NCI-H774 (cell line): ENCODE measurements at places on chromosomes 5 and 9.

DNA sequence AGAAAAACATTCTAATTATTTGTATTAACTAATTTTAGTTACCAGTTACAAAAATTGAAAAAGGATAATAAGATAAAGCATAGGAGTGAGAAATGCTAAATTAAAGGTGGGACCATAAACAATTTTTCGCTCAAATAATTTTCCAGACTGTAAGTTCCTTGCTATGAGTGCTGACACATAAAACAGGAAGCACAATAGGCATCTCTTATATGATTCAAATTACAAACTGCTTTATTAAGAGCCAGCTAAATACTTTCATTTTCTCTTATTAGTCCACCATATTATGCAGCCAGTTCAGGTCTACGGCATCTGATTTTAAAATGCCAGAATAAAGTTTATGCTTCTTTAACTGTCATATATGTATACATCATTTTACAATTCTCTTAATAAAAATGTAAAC lies 4.4 kb downstream of the RC3H2 start:
- no peak for DNase-seq

GRCh38 chr9:86838519-86839497 lies 108.5 kb downstream of the GAS1 start:
- no peak for DNase-seq

GRCh38 chr9:85941966-85942912 lies 1.3 kb downstream of the NAA35 start:
- no peak for DNase-seq

DNA sequence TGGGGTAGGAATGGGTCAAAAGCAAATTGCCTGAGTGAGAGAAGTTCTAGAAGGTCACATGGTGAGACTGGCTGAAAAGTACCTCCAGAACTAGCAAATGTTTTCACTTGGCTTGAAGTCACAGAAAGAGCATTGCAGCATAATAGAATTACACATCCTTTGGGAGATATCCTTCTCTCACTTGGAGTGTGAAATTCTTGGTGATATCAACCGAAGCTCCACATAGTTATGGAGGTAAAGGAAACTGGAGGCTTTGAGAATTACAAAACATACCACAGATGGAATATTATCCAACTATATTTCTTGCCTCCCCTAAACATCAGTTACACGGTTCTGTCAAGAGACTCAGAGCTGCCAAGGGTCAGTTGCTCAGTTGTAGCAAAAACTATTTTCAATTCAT lies 182.4 kb downstream of the SEMA5A start:
- DNase-seq, result no peak

GRCh38 chr5:124996023-124996763 lies 249.8 kb upstream of the ZNF608 start:
- DNase-seq, result no peak

DNA sequence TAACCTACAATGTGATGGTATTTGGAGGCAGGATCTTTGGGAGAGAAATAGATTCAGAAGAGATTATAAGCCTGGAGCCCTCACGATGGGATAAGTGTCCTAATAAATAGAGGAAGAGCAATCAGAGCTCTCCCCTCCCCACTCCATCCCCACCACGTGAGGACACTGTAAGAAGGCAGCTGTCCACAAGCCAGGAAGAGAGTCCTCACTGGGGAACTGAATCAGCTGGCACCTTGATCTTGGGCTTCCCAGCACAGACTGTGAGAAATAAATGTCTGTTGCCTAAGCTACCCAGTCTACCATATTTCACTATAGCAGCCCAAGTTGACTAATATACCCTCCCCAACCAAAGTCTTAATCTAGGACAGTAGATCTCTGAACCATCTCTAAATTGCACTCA lies 118.1 kb downstream of the SUSD1 start:
- DNase-seq, result no peak

DNA sequence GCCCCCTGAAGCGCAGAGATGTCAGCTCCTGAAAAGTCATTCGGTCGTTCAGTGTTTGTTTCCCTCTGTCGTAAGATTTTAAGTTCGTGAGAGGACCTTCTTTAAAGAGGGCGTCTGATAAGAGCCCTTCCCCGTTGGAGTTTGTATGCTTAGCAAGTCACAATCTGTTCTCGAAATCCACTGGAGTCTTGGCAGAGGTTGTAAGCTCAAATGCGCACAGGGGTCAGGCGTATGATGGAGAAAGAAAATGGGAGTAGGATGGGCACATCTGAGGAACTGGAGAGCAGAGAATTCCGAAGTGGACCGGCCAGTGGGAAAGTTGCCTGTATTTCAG lies 710 bp downstream of the HSD17B4 start:
- DNase-seq, result no peak

GRCh38 chr5:97101189-97101910 lies 41.1 kb downstream of the LIX1 start:
- DNase-seq, result no peak

DNA sequence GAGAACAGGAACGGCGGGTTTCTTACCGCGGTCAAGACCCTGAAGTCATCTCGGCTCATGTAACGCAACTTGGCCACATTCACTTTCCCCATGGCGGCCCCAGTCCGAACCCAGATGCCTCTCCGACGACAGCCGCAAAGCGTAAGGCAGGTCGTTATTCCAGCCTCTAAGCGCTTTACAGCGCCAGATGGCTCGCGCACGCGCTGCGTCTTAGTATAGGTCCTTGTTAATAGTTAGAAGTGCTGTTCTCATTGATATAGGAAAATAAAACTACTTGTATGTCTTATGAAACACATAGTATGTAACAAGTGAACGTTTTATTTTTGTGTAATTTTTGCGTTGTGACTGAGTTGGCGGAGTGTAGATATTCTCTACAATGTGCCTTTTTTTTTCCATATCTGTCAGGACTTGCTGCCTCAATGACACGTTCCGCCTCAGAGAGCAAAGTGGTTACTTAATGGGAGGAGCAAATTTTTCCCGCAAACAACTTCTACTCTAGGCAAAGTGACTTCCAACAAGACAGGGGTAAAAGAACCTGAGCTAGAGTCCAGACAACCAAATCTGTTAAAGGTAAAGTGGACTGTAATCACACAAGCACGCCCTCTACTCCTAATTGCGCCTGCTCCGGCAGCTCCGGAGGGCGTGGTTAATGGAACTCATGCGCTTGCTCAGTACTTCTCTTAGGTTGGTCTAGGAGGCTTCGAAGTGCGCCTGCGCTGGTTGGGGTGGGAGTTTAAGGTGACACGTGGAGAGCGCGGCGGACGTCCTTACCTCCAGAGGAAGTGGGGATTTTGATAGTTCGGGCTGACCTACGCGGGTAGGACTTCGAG lies at the start of gene RIOK2:
TSS of gene RIOK2 (minus strand) at position 148 of the 830 bp plus-strand sequence. CDS start at position 92, 56 bp downstream.
- DNase-seq, result peak; percentile 91

GRCh38 chr9:127828262-127829031 lies 25.8 kb downstream of the FPGS start:
- DNase-seq, result peak; percentile 60

DNA sequence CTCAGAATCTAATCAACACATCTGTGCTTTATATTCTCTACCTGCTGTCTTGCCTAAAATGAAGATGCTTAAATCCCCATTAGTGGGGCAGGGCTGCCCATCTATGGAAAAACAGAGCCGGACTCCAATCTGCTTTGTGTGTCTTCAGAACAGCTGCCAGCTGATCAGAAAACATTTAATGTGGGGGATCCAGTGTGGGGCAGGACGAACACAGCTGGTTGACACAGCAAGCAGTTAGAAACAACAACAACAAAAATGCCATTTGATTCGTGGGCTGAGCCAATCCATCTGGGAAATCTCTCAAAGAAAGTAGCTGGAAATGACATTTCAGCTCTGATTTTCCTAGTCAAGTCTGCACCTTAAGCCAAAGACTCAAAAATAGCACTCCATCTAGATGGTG lies 99.8 kb downstream of the PPP2R2B start:
- DNase-seq, result no peak

DNA sequence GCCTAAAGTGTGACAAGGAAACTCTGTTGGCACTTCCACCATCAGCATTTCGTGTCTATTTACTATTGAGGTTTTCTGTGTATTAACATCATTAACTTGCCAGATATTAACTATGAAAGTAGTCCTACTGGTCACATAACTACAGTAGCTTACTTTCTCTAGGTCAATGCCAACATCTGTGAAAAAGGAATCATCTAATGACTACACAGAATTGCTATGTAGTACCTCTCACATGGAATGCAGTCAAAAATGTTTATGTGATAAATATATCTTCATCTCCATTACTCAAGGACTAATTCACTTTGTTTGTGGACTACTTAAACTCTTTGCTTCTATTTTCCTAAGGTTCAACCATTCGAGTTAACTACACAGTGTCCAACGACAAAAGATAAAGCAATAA lies 2.1 kb downstream of the SCAI start:
- no peak for DNase-seq
